Osteocyte (in vitro differentiated cells): ENCODE measurements at places on chromosomes 7 and 10.

GRCh38 chr7:88226886-88227516 is 7.2 kb upstream of the SRI start:
- no peak for DNase-seq

DNA sequence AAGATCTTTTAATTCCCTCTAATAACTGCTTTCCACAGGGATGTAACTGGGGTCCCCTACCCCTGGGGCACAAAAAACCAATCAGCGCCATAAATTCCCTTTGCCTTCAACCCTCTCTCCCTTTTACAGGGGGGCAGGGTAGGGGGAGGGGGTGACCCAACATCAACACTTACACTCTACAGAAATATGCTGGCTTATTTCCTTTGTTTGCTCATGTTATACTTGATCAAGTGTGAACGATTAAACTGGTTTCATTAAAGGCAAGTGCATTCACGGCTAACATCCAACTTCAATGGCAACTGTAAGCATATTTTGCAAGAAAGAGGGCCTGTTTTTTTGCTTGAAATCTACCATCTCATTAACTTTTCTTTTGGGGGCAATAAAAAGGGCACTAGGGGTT is 2.9 kb downstream of the CTBP2 start:
- peak; percentile 8 for DNase-seq

GRCh38 chr7:149790146-149790548 is 16.8 kb upstream of the ZNF467 start:
- DNase-seq: no peak

DNA sequence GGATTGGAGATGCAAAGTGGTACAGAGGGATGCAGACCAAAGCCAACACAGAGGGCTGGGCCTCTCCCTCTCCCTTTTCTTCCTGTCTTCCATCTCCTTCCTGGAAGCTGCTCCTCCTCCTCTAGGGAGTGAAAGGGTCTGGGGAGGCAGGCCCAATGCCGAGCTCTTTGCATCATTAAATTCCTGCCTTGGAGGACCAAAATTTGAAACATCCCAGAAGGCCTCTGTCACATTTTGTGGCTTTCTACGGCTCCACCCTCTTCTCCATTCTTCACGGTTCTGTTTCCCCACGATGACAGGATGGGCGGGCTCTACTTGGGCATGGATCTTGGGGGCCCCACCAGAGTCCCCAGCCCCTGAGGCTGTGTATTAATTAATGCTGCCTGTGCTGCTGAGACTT is 76.4 kb downstream of the NEURL1 start:
- no peak for DNase-seq

DNA sequence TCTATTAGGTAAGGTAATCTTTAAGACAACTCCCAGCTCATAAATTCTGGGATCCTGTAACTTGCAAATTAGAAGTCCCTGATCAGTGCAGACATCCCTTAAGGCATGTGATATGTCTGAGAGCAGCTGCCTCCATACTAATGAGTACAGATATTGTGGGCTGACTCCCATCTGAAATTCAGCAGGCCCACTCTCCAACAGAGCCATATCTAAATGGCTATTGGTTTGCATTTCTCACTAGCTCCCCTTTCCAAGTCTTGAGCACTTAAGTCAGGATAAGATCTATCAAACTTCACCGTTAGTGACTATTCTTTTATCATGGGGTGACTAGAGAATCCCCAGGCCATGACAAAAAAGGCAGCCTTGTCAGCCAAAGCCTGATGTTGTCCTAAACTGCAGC is 785.4 kb downstream of the IPMK start:
- DNase-seq: no peak

DNA sequence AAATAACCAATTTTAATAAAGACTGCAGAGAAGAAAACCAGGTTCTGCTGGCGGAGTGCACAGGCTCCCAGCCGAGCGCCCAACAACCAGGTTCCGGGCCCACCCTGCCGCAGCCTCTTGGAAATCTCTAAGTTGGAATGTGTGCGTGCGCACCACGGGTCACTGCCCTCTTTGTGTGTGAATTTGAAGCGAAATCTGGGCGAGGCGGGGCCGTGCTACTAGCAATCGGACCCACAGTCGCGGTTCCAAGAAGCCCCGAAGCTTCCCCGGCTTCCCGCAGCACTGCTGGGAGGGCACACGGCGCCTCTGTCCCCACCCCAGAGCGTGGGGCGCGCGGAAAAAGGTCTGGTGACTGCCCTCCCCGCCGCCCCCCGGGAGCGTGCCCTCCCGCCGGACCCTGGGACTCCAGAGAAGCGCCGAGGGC is 666 bp upstream of the MAP3K8 start:
- DNase-seq: peak; percentile 89

DNA sequence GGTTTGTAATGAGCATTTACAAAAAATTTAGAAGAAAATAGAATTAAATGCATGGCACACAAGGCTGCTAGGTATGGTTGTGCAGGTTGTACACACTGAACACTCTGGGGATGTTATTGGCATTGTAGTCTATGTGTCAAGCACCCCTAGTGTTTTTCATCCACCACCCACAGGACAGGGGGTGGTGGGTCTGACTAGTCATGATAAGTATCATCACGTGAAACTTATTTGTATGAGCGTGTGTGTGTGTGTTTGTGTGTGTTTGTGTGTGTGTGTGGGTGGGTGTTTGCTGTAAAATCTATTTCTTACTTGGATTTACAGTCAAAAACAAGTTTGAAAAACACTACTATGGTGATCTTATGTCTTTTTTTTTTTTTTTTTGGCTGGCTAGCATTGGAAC is 66.5 kb downstream of the MAP3K8 start:
- DNase-seq: no peak

- no peak for DNase-seq
These were observed 55.0 kb downstream of the GBF1 start for GRCh38 chr10:102300278-102300843.

DNA sequence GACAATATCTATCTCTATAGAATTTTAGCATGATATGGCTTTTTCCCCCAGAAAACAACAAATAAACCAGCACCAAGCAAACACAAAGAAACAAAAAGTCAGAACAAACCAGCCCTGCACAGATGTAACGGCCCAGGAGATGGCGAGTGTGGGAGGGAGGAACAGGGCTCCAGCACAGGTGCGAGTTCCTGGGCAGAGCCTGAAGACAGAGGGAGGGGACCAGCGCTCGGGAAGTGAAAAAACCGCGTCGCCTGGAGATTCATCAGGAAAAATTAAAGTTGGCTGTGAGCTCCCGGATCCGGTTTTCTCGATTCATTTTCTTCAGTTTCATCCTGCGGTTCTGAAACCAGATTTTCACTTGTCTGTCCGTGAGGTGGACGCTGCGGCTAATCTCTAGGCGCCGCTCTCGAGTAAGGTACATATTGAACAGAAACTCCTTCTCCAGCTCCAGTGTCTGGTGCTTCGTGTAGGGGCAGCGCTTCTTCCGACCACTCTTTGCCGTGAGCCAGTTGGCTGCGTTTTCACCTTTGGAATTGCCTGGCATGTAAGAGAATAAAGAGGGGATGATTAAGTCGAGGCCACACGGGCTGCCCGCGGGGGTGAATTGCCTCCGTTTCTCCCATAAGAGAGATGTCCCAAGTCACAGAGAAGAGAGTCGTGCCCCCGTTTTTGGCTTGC is 2.3 kb downstream of the HOXA10 start:
- no peak for DNase-seq

- DNase-seq: no peak
These were observed 94.0 kb upstream of the LANCL2 start for GRCh38 chr7:55271069-55271626.

- no peak for DNase-seq
These were observed 54.2 kb downstream of the HECW1 start for GRCh38 chr7:43166686-43167085.

GRCh38 chr10:30683496-30683895 is 53.9 kb upstream of the LYZL2 start:
- DNase-seq: peak; percentile 15

GRCh38 chr7:22487978-22488642 is 11.9 kb downstream of the STEAP1B start:
- no peak for DNase-seq

GRCh38 chr7:134747326-134747725 is 32.1 kb upstream of the CALD1 start:
- DNase-seq: no peak

GRCh38 chr7:28771906-28772622 is 186.1 kb downstream of the TRIL start:
- no peak for DNase-seq

GRCh38 chr7:149427096-149427680 is 33.7 kb downstream of the ZNF777 start:
- DNase-seq: no peak

GRCh38 chr10:80498833-80499741 is 38.6 kb upstream of the SH2D4B start:
- DNase-seq: no peak

- DNase-seq: no peak
These were observed 575.3 kb downstream of the IPMK start for GRCh38 chr10:57692255-57692980.

- no peak for DNase-seq
These were observed 114.8 kb upstream of the PLPP4 start for GRCh38 chr10:120342115-120342714.

GRCh38 chr7:27186668-27187474 is 1.8 kb upstream of the HOXA11 start:
- DNase-seq: no peak

GRCh38 chr10:130250127-130250526 is 113.9 kb downstream of the GLRX3 start:
- no peak for DNase-seq

DNA sequence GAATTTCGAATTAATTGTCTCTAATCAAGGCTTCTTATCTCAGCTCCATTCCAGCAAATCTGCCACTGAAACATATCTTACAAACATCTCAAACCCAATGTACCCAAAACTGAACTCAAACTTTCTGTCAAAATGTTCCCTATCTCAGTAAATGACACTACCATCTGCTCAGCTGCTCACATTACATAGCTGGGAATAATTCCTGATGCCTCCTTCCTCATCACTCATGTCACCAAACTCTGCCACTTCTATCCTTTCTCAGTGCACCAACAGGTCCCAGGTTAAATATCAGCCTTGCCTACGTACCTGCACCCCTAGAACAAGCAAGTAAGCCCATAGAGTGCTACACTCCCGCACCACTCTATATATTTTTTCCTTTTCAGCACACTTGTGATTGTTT is 12.4 kb downstream of the WAPL start:
- DNase-seq: no peak

DNA sequence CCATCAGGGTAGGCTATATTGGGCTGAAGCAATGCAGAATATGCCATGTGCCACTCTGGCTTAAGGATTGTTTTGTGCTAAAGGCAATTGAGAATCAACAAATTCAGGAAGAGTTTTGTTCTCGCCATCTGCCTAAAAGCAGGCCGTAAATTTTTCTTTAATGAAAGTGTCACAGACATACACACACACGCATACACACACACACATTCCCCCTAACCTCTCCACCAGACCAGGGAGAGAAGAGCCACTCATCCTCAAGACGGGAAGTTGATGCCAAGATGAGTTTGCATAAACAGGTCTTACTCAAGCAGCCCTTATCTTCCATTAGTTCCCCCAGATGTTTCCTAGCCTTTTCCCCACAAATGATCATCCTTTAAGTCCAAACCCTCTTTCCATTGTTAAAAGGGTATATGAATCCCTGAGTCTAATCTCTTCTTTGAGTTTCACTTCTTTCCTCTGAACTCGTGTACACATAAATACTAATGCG is 59.6 kb upstream of the TRIM24 start:
- DNase-seq: no peak

GRCh38 chr10:114648368-114648767 is 9.7 kb downstream of the ABLIM1 start:
- DNase-seq: no peak

GRCh38 chr10:132813001-132813401 is 27.1 kb upstream of the NKX6-2 start:
- no peak for DNase-seq

DNA sequence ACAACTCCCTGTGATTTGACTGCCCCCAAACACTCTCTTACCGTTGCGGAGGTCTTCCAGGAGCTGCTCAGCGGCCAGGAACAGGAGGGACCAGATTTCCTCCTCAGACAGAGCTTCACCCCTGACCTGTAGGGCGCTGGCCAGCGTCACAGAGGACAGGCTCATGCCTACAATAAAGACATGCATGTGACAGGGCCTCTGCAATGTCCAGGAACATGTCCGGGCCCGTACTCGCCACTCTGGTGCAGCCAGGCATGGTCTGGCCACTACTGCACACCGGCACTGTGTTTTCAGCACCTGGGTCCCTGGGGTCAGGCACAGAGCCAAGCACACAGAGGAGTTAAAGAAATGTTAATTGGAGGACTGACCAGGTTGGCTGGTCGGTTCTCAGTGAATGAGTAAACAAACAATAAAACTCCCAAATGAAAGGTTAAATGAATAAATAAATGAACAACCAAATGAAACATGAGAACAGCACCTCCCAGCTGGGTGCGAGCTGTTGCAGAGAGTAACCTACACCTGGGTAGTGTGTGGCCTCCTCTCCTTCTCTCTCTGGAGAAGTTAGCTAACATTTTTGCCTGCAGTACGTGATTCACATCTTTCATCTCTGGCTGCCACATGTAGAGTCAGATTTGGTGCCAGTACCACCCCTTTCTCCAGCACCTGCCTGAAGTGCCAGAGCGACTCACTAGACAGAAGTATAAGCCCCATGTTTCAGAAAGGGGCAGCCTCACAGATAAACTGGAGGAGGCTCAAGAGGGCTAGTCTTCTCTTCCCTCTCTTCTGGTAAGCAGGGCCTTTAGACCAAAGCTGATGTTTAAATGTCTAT is 22.8 kb downstream of the FRMPD2 start:
- DNase-seq: peak; percentile 57

GRCh38 chr10:81886939-81887338 is 11.9 kb downstream of the NRG3 start:
- no peak for DNase-seq

- peak; percentile 88 for DNase-seq
These were observed 184.0 kb upstream of the INHBA start for GRCh38 chr7:41886901-41887311.

- no peak for DNase-seq
These were observed 180.6 kb downstream of the LRMDA start for GRCh38 chr10:75611993-75612372.

GRCh38 chr7:34973400-34973760 is 63.9 kb downstream of the DPY19L1 start:
- DNase-seq: no peak

DNA sequence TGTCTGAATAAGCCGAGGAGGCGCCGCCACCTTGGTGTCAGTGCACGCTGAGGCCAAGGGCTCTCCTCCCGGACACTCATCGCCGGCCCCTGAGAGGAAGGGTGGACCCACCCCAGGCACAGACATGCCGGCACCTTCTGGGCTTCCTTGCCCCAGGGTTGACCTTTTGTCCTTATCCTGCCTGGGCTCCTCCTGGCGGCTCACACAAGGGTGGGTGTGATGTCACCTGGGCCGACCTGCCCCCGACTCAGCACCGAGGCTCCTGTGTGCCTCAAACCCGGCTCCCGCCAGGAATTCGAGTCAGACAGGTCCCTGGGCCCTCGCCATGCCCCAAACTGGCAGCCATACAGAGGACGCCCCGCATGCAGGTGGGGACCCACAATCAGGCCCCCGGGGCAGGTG is 17.7 kb upstream of the CFAP46 start:
- no peak for DNase-seq

DNA sequence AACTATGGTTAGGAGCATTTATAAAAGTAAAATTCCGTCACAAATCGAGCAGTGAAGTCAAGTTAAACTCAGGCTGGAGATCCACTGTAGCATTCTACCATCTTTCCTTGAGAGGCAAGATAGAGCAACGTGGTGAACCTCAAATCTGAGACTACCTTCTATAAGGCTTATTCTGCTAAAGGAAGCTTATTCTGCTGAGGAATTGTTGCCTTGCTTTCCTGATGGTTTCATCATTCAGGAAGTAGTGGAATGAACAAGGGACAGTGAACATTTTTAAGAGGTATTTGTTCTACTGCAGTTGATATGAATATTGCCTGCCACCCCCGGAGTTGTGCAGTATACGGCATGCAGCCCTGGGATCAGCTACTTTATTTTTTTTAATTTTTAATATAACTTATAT is 170.8 kb downstream of the VPS50 start:
- no peak for DNase-seq
